ENCODE measurements at places on chromosomes 2 and 18.
A peak's percentile ranks its signal among the peaks of the same experiment; 100 is the strongest.

DNA sequence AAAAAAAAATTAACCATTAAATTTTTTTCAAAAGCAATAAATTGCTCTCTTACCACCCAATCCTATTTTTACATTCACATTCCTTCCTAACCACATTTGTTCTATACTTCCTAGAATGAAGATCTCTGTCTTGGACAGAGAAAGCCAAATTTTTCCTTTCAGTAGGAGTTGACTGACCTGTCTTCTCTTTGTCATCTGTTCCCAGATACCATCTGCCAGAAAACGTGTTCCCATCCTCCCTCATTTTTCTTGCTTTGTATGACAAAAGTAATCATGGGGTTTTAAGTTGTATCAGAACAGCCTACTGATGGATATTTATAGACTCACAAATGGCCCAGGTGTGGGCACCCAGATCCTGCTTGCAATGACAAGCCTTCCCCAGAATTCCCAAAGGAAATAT lies 182.1 kb downstream of the CYP26B1 start:
- DNase-seq, result no peak

- no peak for DNase-seq
These were observed 180.6 kb downstream of the MREG start for GRCh38 chr2:215832791-215833190.

- DNase-seq, result peak; percentile 68
These were observed 67.7 kb downstream of the EPAS1 start for GRCh38 chr2:46364797-46365457.

- no peak for DNase-seq
These were observed 85.6 kb downstream of the IKZF2 start for GRCh38 chr2:213065583-213066442.

DNA sequence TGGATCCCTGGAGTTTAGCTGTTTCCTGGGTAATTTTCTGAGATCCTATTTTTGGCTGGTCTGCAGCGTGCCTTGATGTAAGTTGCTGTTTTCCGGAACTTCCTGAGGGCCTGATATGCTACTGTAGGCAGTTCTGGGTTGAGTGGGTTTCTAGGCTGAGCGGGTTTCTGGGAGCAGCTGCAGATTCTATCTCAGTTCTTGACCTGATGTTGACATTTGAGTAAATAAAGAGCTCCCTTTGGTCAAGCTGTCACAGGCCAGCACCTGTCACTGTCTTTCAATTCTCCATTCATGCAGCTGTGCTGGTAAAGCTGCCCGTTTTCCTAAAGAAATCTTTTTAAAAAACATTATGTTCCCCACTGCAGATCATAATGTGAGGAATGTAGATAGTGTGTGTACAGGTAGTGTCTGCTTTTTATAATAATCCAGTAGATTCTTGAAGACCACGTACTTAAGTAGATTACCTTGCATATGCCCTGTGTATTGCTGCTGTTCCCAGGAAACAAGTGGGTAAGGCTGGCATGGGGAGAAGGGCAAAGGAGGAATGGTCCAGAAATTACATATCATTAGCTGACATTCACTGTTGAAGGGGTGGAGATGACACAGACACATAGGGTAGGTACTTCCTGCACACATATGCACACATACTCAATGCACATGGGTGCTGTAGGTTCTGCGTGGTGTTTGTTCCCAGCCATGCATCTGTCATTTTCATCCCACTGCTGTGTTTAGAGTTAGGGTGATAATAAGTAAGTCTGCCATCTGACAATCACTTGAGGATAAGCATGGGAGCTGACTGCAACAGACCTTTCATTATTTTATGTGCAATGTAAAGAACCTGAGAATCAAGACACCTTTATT lies 25.9 kb downstream of the CD28 start:
- no peak for DNase-seq
